ENCODE measurements at places on chromosomes 12 and 14.

GRCh38 chr14:60867503-60868172 lies 113.2 kb downstream of the TRMT5 start:
- no peak for DNase-seq

- no peak for DNase-seq
Observed at GRCh38 chr12:48686037-48686595, 4.1 kb upstream of the KANSL2 start.

DNA sequence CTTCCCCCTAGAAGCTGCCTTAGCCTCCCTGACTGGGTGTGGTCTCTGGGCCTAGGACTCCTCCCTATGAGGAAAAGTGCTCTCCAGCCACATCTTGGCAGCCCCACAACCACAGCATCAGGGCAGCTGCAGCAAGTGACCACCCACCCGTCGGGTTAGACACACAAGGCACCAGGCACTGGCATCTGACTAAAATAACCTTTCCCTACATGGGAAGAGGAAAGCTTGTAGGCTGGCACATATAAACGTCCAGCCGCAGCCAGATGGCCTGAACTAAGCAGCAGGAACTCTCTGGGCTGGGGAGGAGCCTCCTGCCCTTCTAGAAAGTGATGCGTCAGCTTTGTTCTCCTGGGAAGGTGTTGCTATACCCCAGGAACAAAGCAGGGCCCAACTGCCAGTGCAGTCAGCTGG lies 328.7 kb downstream of the DPF3 start:
- DNase-seq = no peak

GRCh38 chr12:58540480-58541299 lies 379.6 kb downstream of the LRIG3 start:
- DNase-seq = no peak

GRCh38 chr12:22531205-22531604 lies 13.1 kb downstream of the C2CD5 start:
- no peak for DNase-seq

- DNase-seq = no peak
Observed at GRCh38 chr14:92412912-92413311, 89.9 kb downstream of the SLC24A4 start.

- no peak for DNase-seq
Observed at GRCh38 chr12:101040936-101041335, 169.1 kb downstream of the SLC5A8 start.

- DNase-seq = no peak
Observed at GRCh38 chr12:128745772-128746689, 77.7 kb downstream of the SLC15A4 start.

DNA sequence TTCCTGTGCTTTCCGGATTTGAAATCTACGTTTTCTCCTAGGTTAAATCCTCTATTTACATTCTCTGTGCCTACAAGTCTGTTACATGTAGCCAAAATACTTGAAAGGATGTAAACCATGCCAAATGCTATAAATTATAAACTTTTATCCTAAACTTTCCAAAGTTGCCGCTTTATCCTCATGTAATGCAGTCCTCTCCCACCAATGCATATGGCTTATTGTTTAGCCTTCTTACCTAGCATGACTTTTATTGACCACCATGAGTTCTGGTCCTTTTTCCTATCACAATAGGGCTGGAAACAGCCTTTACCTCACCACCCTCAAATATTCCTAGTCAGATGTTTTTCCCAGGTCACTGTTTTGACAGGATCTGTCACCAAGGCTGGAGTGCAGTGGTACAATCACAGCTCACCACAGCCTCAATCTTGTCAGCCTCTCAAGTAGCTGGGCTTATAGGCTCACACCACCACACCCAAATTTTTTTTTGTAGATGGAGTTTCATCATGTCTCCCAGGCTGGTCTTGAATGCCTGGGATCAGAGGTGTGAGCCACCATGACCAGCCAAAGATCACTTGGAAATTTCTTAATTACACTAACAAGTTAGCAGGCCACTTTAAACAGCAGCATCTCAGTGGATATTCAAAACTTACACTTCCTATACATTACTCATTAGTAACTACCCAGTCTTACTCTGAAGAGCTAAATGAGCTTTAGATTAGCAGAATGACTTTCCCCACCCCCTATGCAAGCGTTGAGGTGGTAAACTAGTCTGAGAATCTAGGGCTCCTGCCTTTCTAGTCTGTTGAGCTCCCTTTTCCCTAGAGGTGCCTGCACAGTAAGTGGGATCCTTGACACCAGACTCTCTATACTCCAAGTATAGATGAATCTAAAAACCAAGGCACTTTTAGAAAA lies 4.1 kb downstream of the TUBA1B start:
- DNase-seq = no peak

DNA sequence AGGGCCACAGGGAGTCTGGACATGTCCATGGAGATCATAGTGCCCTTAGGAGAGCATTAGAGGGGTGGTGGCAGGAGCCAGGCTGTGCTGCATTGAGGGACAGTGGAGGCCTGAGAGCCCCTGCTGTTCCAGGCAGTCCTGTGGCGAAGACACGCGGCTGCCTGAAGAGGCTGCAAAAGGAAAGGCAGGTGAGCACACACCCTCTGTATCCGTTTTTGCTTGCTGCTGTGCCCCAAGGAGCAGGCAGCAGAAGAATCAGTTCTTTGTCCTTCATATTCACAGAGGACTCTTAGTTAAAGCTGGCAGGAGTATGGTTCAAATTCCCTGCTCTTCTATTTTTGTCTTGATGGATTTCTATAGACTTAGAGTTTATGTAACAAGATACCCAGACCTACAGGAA lies 4.5 kb downstream of the SLC35E3 start:
- DNase-seq = no peak

DNA sequence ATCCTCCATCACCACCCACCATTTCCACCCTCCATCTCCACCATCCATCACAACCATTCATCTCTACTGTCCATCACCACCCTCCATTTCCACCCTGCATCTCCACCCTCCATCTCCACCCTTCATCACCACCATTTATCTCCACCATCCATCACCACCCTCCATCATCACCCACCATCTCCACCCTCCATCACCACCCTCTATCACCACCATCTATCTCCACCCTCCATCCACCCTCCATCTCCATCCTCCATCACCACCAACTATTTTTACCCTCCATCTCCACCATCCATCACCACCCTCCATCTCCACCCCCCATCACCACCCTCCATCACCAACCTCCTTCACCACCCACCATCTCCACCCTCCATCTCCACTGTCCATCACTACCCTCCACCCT lies 4.7 kb upstream of the CEP170B start:
- DNase-seq = no peak

GRCh38 chr12:69284131-69284530 lies 44.8 kb downstream of the CPSF6 start:
- peak; percentile 14 for DNase-seq
